ENCODE measurements at places on chromosomes 11 and 22.

DNA sequence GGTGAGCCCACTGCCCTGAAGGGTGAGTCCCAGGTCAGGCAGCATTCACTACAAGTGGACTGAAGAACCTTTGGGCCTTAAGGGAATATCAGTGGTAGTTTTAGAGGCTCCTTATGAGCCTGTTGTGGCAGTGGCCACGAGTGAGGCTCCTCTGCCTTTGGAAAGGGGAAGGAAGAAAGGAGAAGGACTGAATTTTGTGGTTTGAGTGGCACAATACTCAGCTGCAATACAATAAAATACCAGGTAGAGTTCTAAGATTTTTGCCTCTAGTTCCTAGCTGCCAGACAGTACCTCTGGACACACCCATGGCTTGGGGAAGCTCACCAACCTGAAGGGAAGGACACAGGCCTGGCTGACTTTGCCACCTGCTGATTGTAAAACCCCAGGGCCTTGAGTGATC, 260.9 kb downstream of the DYNC2H1 start:
- no peak for DNase-seq

DNA sequence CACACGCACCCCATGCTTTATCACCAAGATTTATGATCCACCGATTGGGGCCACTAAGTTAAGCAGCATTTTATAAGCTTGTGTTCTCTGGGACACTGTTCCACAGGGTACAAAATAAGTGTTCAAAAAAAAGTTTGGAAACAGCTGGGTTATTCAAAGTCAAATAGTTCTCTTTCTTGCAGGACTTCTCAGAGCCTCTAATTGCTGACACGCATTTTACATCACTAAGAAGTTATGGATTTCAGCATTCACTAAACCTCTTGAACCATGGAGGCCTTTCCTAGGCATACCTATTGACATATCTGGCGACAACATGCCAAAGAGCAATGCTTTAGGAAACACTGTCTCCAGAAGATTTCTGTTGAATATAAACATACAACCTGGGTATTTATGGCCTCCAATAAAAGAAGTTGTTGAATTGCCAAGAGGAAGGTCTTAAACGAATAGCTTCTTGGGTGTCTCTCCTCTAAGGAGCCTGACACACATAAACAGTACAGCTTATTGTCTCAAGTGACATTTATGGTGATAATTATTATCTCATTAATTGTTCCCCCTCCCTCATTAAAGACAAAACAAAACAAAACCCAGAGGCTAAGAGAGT, 147.1 kb upstream of the ARHGAP20 start:
- no peak for DNase-seq

- DNase-seq = no peak
Observed at GRCh38 chr11:116176484-116177005, 596.2 kb downstream of the BUD13 start.

DNA sequence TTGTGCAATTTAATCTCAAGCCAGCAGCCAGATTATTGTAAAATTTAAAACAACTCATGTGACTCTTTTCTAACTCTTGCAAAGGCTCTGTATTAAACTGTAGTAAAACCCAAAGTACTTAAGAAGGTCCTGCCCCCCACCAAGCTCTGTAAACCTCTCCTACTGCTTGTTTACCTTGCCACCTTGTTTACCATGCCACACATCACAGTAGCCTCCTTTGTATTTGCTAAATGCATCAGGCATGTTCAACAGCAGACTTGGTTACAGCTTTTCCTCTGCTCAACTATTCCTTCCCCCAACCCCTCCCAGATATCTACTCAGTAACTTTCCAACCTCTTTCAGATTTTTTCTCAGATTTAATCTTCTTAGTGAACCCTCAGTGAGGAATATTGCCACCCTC, 861.6 kb downstream of the METTL15 start:
- DNase-seq = no peak

- DNase-seq = no peak
Observed at GRCh38 chr11:117906710-117907109, 22.5 kb downstream of the TMPRSS13 start.

- DNase-seq = no peak
Observed at GRCh38 chr11:35088676-35089075, 50.3 kb upstream of the CD44 start.

GRCh38 chr22:17257121-17258001, 38.1 kb upstream of the ADA2 start:
- no peak for DNase-seq

GRCh38 chr11:9799886-9800285, 136.0 kb downstream of the SWAP70 start:
- DNase-seq = no peak

DNA sequence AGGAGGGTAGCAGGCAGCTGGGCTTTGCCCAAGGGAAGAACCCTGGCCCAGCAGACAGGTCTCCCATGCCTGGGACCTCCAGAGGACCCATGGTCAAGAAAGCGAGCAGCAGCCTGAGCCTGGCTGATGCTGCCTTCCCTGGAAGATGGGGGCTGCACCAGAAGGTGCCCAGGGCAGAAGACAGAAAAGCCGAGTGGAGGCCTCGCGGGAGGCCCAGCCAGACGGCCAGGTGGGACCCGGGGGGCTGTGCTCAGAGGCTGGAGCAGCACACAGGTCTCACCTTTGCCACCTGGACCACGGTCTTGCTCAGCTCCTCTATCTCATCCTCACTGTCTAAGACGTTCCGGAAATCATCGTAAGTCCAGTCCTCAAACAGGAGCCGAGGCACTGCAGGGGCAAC, 10.9 kb downstream of the CHID1 start:
- DNase-seq = no peak

GRCh38 chr11:103525069-103525468, 415.8 kb downstream of the DYNC2H1 start:
- no peak for DNase-seq

GRCh38 chr11:132220474-132220873, 850.1 kb downstream of the NTM start:
- DNase-seq = peak; percentile 79

DNA sequence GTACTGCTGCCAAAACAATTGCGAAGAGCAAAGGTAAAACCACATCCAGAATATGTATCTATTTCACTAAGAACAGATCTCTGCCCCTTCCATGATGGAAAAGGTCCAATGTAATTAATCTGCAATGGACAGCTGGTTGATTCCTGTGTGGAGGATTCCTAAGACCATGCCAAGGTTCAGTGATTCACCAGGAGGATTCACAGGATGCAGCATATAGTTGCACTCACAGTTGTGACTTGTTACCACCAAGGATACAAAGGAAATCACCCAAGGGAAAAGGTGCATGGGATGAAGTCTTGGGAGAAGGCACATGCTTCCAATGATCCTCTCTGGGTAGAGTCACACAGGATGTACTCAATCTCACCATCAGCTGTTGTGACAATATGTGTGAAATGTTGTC, 35.1 kb upstream of the CUL5 start:
- no peak for DNase-seq

DNA sequence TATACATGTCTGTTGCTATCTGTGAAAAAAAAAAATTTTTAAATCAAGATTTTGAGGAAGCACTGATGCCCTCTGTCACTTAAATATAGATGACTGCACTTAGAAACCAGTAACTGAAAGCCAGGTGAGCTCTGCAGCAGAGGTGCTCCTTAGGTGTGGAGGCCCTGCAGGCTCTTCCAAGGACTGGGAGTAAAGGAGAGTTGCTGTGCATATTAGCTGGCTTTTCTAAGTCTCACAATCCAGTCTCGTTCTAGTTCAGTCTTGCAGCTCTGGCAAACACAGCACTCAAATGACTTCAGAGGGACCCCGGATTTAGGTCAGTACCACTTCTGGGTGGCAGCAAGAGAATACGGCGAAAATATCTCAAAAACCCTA, 61.0 kb downstream of the LARGE2 start:
- no peak for DNase-seq

- DNase-seq = no peak
Observed at GRCh38 chr11:62804310-62805075, 747 bp downstream of the NXF1 start.

GRCh38 chr22:24335496-24335895, 64.9 kb downstream of the SPECC1L start:
- no peak for DNase-seq

- DNase-seq = no peak
Observed at GRCh38 chr11:106397787-106398501, 320.5 kb downstream of the AASDHPPT start.

DNA sequence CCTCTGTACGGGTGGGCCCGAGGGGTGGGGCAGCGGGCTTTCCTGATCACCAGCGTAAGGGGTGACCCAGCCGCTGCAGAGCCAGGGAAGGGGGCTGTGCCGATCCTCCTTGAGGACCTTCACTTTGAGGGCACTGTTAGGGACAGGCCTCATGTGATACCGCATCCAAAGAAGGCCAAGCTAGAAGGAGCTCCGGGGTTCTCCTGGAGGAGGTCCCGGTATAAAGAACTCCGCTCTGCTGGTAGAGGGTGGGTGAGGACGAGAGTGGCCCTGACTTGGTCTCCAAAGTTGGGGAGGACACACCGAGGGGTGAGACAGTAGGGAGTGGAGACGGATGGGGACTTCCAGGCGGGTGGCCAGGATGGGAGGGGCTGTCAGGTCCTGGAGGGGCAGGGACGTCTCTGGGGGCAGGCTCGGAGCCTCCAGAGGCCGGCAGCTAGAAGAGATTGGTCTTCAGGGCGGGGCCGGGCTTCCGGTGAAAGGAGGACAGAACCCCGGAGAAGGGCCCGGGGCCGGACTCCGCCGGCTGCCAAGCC, 4.6 kb downstream of the PHOX2A start:
- DNase-seq = no peak

- no peak for DNase-seq
Observed at GRCh38 chr22:47086596-47087248, 324.3 kb downstream of the TBC1D22A start.

GRCh38 chr11:72308226-72309073, 64.5 kb upstream of the PHOX2A start:
- DNase-seq = no peak

DNA sequence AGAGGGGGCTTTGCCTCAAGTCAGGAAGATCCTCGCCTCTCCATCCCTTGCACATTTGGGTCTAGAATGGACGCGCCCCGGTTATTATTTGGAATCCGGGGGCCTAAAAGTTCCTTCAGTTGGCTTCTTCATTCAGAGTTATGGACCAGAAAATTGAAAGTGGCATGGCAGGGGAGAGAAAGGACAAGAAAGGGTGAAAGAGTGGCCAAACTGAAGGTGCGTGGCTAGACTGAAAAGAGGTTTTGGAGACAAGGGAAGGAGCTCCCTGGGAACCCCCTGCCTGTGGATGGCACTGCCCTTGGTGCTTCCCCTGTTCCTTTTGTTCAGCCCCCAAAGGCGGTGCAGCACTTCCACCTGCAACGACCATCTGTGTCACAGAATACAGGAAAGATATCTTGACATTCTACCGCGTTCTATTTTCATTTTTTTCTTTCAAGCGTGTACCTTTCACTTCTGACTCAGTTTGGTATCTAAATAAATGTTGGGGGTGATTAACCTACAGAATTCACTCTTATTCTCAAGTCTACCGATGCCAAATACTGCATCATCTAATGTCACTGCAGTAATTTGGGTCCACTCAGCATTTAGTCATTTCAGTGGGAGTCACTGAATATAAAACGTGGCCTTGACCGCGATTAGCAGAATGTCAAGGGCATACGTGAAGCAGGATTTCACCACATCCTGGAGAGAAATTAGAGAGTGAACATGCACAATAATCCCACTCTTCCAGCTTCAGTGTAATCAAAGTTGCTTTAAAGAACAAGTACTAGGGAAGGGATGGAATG, 88.1 kb upstream of the ARHGAP32 start:
- DNase-seq = no peak

GRCh38 chr22:30348404-30348803, 8.3 kb downstream of the SF3A1 start:
- DNase-seq = no peak

GRCh38 chr22:46421267-46421666, 85.8 kb downstream of the TRMU start:
- no peak for DNase-seq

DNA sequence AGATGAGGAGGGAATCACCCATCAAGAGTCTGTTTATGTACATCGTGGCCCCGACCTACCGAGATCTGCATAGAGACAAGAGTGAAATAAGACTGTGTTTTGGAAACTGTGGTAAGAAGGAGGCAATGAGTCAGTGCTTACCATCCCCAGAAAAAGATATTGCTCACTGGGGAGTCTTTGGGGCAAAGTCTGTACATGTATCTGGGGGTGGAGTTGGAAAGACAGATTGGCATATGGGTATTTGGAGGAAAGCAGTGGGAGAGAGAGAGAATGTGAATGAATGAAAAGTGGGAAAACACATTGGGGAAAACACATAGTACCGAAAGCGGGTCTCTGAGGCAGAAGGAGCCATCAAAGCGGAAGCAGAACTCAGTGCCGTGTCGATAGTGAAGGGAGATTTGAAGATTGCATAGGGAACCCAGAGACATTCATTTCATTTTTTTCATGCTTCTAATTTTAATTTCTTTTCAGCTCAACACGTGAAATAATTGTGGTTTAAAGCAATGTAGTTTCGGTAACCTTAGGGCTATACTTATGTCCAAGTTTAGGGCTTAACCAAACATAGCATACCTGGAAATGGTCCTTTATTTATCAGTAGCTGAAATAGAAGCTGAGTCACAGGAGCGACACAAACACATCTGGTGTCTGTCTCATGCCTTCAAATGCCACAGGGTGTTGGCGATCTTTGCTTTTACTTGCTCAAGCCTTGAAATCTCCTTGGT, 98.6 kb upstream of the CD44 start:
- DNase-seq = peak; percentile 92

DNA sequence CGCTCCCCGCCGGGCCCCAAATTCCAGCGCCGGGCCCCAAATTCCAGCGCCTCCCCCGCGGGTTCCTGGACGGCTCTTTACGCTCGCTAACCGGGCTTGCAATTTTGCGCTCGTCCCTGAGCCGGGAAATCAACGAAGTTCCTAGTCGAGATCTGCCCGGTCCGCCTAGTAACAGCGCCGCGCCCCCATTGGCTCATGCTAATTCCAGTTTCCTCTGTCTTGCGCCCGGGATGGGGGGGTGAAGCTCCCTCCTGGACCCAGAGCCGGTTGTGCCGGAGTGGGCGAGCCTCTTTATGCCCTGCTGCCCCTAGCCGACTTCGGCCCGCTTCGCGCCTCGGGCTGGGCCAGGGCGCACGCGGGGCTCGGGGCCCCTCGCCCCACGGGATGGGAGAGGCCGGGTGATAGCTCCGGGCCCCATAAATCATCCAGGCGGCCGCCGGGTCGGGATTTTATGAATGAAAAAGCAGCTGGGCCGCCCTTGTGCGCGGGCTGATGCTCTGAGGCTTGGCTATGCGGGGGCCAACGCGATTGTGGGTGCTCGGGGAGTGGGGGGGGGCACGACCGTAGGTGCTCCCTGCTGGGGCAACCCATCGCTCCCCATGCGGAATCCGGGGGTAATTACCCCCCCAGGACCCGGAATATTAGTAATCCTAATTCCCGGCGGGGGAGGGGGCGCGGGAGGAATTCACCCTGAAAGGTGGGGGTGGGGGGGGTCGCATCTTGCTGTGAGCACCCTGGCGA, 1.8 kb upstream of the CCND1 start:
- peak; percentile 96 for DNase-seq

DNA sequence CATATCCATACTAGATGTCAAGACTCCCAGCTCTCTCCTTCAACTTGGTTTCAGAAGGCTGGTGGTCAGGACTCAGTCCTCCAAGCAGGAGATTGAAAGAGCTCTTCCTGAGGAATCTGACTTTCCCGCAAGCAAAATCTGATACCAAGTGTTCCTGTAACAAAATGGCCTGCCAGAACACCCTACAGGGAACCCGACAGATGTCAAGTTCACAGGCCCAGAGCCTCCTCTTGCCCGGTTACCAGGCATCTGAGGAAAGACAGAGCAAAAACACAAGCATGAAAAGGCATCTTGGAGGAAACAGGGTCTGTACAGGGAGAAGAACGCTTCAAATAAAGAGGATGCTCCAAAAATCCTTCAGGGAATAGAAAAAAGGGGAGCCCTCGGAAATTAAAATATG, 8.7 kb upstream of the KCNJ5 start:
- no peak for DNase-seq

- peak; percentile 57 for DNase-seq
Observed at GRCh38 chr11:44017443-44018126, 30.2 kb upstream of the ACCSL start.

Data from stromal cell of bone marrow (primary cell).